Kasumi-1 (cell line): ENCODE measurements at places on chromosomes 12 and 14.

GRCh38 chr12:91179315-91179714, 3.3 kb downstream of the DCN start:
- no peak for DNase-seq

GRCh38 chr12:122368361-122369073, 54.0 kb downstream of the CLIP1 start:
- DNase-seq = no peak

- no peak for DNase-seq
These were observed 53.3 kb downstream of the WDR20 start for GRCh38 chr14:102192840-102193502.

DNA sequence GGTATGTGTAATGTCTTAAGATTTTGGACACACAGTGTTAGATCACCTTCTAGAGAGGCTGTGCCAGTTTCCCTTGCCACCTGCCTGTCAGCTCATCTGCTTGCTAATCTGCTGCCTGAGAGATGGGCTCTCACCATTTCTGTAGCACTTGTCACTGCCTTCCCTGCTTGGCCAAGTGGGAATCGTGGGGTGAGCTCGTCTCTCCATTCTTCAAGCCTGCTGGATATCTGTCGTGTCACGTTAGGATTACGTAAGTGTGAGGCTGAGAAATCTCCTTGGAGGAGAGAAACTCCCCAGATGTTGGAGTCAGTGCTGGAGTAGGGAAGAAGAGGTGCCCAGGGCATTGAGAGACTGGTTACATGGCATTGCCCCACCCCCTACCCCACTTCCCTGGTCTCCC, 8.6 kb upstream of the RPH3A start:
- DNase-seq = no peak

DNA sequence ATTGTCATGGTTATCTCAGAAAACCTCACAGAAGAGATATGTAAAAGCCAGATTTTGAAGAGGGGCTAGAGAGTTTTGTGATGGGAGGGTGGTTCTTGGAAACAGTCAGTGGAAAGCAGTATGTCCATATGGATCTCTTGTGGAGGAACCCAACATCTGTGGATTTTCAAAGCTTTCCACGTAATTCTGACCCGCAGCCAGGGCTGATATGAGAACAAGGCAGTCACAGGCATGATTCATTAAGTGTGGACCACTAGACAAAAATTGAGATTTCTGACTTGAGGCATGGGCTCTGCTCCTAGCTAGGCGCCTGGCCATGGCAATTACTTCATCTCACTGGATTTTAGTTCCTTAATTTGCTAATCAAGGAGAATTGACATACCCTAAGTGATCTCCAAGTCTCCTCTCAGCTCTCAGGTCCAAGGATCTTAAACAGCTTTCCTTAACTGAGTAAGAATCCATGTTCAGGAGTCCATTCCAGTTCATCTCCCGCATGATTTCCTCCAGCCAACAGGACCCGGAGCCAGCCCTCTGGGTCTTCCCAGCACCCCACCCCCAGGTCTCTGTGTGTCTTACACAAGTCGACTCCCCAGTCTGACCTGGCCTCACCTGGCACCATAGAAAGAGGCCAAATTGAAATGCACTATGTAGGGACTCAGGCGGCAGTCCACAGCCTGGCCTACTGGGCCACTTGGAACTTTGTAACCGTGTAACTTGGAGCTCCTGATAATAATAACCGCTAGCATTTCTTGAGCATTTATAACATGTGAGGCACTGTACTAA, 176.3 kb upstream of the PARP11 start:
- DNase-seq = no peak

- no peak for DNase-seq
These were observed 75.5 kb downstream of the SYNE3 start for GRCh38 chr14:95440951-95441350.

- DNase-seq = peak; percentile 35
These were observed 107.3 kb downstream of the PIK3C2G start for GRCh38 chr12:18368594-18368993.

DNA sequence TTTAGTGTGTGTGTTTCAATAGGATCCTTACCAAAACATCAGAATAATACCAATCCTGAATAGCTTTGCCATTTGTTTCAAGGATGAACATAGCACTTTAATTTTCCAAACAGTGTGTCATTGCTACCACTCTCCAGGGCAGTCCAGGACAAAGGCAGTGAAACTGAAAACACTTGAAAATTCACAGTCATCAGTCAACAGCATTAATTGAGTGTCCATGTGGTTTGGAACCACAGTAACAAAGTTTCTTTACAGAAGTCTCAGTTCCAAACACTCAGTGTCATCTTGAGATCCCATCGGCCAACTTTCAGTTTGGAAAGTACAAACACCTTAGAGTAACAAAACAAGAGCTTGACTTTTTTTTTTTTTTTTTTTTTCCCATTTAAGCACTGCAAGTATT, 228.4 kb upstream of the SOX5 start:
- DNase-seq = no peak

DNA sequence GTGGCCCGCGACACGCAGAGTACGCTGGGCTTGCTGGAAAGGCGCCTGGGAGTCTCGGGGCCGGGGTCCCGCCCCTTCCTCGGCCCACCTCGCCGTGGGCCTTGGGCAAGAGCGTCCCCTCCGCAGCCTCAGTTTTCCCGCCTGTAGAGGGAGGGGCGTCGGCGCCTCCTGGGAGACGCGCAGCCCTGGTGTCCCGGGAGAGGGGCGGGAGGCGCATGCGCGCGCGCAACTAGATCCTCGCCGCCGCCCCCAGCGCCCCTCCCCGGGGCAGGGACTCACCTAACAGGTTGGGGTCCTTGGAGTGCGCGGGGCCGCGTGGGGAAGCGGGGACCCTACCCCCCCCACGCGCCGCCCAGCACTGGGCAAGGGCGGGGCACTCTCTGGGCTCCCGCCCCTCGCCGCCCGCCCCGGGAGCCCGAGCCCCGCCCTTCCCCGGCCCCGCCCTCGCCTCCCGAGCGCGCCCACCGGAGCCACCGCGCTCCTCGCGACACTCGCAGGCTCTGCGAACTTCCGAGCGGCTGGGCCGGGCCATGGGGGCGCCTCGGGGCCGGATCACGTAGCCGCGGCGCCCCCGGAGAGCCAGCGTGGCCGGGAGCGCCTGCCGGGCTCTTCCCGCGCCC, at the start of gene KIF26A:
Gene KIF26A, plus strand, starts transcription at position 490 of the 620 bp plus-strand sequence. CDS start 136 bp downstream, outside the sequence.
- no peak for DNase-seq

DNA sequence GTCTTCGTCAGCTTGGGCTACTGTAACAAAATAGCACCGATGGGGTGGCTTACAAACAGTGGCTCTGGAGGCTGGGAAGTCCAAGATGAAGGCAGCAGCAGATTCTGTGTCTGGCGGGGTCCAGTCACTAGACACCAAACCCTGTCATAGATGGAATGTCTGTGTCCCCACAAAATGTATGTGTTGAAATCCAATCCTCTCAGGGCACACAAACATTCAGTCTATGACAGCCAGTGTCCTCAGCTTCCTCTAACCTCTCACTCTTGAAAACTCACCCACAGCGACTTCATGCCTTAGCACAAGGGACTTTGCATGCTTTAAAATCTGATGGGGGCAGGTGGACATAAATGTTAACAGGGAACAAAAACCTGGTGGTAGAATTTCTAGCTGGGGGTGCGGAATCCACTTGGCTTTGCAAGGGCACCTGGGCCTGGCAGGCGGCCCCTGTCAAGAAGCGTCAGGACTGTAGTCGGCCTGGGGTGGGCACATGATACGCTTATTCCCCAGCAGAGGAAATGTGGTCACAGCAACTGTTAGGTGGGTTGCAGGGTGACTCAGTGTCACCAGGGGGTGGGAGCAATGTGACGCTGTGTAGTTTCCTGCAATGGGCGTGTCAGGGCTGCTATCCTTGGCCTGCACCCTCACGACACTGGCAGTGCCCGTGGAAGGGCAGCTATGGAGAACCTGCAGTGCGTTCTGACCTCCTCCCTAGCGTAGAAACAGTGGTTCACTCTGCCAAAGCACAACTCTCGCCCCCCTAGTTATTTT, 17.7 kb downstream of the RIN3 start:
- peak; percentile 85 for DNase-seq

GRCh38 chr12:12837025-12837812, 24.1 kb downstream of the DDX47 start:
- peak; percentile 29 for DNase-seq

DNA sequence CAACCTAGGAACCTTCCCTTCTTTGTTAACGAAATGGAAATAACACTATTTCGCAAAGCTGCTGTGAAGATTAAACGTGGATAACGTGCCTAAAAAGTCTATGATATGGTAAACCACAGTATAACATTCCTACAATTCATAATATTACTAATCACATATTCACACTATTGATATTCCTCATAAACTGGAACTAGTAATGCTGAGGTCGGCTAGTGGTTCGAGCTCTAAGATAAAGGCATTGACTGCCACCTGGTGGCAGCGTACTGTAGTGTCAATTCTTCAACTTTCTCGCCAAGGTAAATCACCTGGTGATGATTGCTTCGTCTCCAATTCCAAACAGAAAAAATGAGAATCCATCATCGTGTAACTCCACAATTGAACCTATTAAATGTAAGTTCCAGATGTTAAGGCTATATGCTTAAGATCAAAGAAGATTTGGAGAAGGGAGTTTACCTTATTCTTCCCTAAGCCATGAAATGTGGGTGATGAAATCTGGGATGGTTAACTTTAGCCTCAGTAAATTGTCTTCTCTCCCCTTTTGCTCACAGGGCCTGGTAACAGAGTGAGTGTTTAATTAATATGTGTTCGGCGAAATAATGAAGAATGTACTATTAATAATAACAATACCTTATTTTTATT, 197.5 kb upstream of the TMEM132C start:
- peak; percentile 22 for DNase-seq

DNA sequence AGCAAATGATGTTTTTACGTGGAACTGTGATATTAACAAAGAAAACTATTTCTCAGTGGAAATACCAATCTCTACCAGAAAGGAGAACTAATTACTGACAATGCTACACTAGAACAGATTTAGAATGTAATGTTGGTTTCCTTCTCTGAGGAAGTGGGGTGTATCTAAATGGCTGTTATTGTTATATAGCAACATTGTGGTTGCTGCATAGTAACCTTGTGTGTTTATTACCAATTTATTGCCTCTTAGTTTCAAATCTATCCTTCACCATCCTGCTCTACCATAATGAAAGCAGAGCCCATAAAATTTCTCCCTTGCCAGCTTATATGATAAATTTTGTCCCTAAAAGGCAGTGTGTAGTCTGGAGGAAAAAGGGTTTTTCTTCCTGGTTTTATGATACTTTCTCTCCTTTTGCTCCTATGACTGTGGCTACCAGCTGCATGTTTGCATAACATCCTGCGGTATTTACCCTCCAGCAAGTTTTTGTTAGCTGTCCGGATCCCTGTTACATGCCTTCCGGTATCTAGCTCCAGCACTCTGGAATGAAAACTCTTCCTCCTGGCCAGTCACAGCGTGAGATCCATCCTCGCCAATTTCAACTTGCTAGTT, 5.7 kb upstream of the KLRK1 start:
- DNase-seq = no peak

- DNase-seq = no peak
These were observed 454.7 kb downstream of the NPAS3 start for GRCh38 chr14:33393231-33393894.

GRCh38 chr12:24138041-24138440, 188.6 kb upstream of the SOX5 start:
- no peak for DNase-seq

DNA sequence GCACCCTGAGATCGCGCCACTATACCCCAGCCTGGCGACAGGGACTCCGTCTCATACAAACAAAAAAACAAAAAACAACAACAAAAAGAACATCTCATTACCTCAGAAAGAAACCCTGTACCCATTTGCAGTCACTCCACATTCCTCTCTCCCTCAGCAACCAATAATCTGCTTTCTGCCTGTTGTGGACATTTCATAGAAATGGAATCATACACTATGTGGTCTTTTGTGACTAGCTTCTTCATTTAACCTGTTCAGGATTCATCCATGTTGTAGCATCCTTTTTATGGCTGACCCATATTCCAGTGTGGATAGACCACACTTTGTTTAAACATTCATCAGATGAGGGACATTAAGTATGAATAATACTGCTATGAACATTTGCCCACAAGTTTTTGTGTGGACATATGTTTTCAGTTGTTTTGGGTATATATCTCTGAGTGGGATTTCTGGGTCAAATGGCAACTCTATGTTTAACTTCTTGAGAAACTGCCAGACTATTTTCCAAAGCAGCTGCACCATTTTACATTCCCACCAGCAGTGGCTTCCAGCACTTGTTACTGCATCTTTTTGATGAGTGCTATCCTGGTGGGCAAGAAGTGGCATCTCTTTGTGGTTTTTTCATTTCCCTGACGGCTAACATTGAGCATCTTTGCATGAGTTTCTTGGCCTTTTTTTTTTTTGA, 5.9 kb upstream of the RCOR1 start:
- no peak for DNase-seq

- no peak for DNase-seq
These were observed 20.1 kb downstream of the CPM start for GRCh38 chr12:68912916-68913315.

DNA sequence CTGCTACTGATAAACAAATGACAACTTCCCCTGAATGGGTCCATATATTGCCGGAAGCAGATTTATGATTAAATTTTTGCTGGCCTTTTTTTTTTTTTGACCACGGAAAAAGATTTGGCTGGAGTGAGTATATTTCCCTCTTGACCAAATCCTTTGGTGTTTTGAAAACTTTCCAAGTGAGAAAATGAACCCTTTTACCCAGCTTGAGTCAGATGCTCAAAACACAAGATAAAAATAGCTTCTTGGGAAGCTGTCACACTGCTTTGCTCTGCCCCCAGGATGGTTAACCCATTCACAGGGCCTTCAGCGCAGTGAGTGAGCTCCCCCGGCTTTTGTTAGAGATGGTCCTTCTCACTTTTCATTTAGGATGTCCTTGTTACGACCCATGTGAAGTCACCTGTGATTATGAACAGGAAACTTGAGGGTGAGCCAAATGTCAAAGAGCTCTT, 224.3 kb downstream of the PELI2 start:
- DNase-seq = no peak

GRCh38 chr12:124034297-124034696, 61.3 kb downstream of the ZNF664 start:
- no peak for DNase-seq

DNA sequence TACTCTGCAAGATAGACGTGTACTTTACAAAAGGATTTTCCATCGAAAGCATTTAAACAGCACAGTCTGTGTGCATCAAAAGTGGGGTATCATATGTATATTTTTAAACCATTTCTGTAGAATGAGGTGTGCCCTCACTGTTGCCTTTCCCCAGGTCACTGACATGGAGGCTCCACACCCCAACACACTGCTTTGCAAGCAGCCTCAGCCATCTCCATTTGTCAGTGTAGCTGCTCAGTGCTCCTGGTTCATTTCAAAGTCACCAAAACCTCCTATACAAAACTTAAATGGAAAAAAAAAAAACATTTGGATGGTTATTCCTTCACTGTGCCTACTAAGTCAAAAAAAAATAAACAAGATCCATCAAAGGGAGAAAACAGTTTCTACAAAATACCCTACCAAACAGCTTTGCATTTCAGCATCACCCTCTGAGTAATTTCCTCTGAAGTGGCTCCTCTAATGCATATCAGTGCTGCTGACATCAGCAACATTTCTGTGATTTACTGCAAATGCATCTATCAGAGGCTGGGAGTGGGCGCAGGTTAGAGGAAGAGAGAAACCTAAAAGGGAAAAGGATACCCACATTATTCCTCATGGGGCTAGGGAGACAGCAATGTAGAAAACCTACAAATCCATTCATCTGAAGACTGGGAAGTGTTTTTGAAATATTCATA, 46.0 kb downstream of the KCNK10 start:
- no peak for DNase-seq

GRCh38 chr12:109331301-109331952, 16.3 kb upstream of the MYO1H start:
- DNase-seq = no peak

- no peak for DNase-seq
These were observed 31.1 kb downstream of the APPL2 start for GRCh38 chr12:105204916-105205315.

- no peak for DNase-seq
These were observed 264.0 kb upstream of the GRIP1 start for GRCh38 chr12:66942741-66943465.
